ENCODE measurements at places on chromosomes 5 and 9.

GRCh38 chr5:168752416-168753190 lies 173.4 kb upstream of the PANK3 start:
- no peak for DNase-seq

GRCh38 chr9:99590840-99591239 lies 230.8 kb upstream of the NR4A3 start:
- no peak for DNase-seq

GRCh38 chr9:35962126-35962906 lies 4.4 kb upstream of the OR2S2 start:
- no peak for DNase-seq

DNA sequence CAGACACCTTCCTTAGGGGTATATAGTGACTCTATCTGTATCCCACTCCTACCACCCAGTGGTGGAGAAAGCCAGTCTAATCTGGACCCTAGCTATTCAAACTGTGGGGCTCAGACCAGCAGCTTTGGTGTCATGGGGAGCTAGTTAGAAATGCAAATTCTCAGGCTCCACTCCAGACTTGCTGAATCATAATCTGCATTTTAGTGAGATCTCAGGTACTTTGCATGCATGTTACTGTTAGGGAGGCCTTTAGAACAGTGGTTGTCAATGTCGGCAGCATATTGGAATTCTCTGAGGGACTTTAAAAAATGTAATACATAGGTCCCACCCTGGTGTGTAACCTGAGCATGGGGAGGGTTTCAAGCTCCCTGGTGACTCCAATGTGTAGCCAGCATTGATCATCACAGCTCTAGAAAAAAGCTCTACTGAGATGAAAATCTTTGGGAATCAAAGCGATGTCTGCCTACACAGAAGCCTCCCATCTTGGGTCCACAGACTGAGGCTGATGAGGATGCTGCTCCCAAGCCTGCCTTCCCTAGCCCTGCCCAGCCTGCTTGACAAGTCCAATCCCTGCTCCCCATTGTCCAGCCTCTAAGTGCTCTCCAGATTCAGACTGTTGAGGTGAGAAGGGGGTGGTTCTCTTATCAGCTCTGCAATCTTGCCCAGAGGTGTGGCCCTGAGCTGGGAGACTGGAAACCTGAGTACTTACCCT lies 11.9 kb upstream of the GM2A start:
- DNase-seq, result no peak

DNA sequence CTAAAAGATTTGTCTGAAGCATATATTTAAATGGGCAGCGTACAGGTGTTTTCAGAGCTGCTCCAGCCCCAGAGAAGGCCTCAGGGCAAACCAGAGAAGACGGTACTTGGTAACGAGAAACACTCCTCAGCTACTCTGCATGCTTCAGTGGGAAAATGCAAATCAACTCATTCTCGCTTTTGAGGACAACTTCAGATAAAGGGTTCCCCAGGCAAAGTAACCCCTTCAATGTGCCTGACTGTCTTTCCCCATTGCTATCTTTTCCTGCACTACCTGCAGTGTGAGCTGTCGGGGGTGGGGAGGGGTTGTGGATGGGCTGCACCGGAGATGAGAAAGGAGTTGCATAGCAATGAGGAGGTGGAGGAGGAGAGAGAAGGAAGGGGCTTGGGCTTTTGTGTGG lies 339.7 kb upstream of the CLINT1 start:
- no peak for DNase-seq

DNA sequence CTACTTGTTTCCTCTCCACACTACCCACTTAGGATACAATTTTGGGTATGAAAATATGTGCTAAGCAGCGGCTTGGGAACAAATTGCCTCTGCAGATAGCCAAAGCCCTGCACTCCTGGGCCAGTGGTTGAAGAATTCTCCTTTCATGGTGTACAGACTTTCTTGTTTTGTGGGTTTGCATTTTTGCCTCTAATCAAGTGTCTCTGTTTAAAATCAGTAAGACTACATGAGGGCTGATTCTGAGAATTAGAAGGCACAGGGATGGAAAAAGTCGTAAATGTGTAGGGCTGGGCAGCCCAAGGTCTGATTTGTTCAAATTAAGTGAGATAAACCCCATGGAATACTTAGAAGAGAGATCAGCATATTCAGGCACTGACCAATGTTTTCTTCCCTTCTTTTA lies 103.7 kb upstream of the CD180 start:
- DNase-seq, result no peak

GRCh38 chr9:12753931-12754330 lies 20.9 kb upstream of the LURAP1L start:
- no peak for DNase-seq

- no peak for DNase-seq
These were observed 121.5 kb downstream of the SV2C start for GRCh38 chr5:76204713-76205112.

GRCh38 chr5:145292278-145292677 lies 542.9 kb downstream of the PRELID2 start:
- no peak for DNase-seq

DNA sequence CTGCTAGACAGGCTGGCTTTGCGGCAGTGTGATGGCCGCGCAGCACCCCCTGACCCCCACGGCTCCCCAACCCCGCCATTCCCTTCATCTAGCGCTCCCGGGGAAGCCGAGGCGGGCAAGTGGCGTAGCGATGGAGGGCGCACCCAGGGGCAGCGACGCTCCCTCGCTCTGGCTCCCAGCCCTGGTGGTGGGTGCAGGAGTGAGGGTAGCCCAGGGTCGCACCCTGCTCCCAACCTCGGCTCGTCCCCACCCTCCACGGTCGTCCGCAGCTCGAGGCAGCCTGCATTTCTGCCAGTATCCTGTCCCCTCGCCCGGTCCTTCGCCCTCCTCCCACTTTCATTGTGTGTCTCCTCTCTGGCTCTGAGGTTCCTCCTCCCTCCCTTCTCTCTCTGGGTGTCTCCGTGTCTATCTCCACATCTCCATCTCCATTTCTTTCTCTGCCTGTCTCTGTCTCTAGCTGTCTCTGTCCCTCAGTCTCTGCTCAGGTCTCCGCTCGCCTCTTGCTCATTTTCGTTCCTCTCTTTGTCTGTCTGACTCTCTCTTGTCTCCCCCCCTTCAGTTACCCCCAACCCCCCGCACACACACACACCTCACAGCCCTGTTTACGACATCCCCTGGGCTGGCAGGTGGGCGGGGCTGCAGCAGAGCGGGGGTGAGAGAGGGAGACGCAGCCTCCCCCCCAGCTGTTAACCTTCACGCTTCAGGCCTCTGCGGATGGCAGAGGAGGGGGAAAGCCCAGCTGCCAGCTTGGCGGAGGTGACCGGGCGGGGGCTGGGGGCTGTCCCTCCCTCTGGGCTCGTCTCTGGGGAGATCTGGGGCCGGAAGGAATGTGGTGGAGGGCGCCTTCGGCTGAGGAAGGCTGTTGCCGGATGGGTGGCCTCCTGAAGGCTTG lies 48.7 kb upstream of the PSD2 start:
- peak; percentile 57 for DNase-seq

GRCh38 chr9:97710356-97711222 lies 13.4 kb upstream of the XPA start:
- DNase-seq, result no peak

GRCh38 chr5:157285310-157286035 lies 19.6 kb downstream of the CYFIP2 start:
- DNase-seq, result no peak

GRCh38 chr5:1760656-1761452 lies 38.8 kb downstream of the MRPL36 start:
- no peak for DNase-seq

DNA sequence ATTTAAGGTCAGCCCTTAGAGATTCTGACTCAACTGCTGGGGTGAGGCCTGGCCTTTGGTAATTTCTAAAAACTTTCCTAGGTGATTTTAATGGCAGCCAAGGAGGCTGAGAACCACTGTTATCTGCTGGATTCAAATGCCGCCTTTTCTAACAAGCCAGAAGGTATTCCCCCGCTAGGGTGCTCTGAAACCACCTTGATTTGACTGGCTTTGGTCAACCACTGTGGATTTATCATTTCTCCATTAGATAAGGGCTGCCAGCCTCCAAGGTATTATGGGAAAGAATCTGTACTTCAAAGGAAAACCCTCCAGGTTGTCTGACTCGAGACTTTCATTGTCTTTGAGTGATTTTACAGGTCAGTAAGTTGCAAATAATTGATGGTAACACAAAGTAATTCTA lies 4.3 kb downstream of the ANXA6 start:
- no peak for DNase-seq

DNA sequence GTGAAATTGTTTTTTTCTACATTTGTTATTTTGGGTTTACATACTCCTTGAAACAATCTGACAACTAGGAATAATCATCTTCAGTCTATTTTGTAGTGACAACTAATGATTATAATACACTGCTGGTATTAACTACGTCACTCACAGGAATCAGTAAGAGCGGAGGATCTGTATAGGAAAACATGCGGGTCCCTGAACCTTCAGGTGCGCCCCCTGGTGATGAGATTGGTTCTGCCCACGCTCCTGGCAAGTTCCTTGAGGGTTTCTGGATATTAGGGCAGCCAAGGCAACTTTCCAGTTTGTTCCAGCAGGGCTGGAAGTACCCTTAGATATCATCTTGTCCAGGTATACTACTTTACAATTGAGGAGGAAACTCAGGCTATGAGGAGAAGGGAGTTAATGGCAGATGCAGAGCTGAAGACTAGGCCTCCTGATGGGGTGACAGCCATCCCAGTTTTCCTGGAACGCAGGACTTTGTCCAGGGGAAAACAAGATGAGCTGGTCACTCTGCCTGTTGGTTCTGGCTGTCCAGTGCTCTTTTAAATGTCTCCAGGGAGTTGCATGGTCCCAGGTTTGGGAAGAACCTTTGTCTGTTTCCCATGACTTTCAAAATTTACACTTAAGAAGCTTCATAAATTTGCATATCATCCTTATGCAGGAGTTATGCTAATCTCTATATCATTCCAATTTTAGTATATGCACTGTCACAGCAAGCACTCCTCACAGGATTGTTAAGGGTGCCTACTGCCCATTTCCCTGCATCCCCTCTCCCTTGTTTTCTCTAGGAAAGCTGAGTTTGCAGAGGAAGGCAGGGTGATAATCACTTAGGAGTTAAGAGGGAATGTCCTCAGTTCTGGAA lies 14.9 kb upstream of the WNT8A start:
- peak; percentile 61 for DNase-seq

GRCh38 chr9:98860871-98861293 lies 53.4 kb downstream of the GALNT12 start:
- no peak for DNase-seq

DNA sequence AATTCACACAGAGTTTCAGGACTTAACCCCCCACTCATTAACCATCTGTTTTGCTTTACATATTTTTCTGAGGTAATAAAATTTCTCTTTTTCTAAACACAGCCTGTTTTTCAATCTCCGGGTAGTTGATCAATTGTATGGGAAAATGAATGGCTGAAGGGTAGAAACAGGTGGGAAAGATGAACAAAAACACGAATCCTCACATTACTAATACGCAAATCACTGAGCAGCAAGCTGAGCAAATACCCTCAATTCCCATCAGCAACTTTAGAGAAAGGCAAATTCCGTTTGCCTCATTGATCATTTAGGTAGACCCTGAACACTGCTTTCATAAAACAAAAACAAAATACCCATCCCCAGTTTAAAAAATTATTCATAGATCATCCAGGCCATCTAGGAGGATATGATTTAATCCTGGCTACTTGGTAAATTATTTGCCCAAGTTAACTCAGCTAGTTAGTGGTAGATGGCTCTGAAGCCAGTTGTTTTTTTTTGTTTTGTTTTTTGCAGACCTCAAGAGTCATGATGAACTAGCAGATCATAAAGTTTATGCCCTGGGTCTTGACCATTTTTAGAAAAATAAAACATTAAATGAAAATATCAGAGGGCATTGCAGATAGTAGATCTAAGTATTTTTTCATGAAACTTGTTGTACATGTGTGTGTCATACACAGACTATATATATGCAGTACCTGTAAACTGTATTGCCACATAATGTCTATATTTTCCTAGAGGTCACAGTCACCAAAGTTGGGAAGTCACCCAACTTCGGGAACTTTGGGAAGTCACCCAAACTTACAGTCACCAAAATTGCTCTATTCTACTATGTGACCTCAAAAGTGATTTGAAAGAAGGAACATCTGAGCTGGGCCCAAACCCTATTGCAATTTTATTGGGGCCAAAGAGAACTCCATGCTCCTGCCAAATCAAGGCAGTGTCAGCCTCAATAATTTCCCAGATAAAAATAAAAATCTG lies 1.6 kb upstream of the CD274 start:
- no peak for DNase-seq

DNA sequence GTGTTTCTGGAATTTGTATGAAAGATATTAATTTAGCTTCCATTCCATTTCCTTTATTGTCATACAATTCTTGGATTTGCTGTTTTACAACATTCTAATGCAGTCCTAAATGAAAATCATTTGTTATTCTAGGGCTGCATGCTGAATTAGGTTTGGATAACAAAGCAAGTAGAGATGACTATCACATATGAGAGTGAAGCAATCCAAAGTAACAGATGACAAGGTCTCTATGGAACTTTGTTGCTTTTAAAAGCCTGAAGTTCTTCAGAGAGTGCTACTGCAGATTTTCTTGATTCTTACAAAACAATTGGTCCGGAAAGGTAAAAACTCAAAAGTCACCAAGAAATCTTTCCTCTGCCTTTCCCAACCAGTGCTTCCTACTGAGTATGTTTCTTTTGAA lies 56.9 kb upstream of the VCAN start:
- DNase-seq, result no peak

DNA sequence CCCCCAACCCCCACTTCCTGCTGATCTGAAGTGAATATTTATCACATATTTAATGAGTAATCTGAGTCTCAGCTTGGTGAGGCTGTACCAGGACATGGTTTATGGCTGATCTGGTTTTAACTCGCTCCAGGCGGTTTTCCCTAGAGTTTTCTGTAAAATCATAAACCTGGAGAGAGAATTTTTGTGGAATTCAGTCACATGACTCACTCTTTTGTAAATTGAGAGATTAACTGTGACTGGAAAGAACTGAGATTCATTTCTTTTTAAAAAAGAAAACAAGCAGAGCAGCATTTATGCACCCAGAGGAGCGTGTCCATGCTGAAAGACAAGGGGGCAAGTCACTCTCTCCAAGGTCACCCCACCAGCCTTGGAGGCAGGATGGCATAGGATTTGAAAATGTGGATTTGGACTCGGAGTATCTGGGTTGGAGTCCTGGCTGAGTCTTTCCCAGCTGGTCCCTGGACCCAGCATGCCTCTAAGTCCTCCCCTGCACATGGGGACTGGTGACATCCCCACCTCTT lies 81.8 kb downstream of the ZNF618 start:
- DNase-seq, result no peak

- DNase-seq, result no peak
These were observed 339.6 kb upstream of the SGCD start for GRCh38 chr5:155987265-155987810.

DNA sequence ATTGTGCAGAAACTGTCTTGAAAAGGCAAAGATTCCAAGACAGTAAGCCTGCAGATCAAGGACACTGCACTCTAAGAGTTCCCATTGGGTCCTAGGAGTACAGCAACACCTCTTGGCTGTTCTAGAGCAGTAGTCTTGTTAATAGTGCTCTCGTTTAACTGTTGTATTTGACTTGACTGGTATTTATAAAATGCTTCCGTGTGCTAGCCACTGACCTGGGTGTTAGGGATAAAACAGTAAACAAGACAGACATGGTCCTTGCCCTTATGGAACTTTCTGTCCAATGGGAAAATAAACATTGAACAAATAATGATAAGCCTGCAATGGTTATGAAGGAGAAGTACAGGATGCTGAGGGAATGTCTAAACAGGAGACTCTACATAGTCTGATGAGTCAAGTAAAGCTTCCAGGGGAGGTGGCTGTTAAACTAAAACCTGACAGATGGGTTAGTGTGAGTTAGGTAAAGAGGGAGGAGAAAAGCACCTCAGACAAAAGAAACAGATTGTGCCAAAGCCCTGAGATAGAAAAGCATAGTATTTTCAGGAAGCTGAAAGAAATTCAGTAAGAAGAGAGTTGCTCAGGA lies 33.3 kb downstream of the TDRD7 start:
- no peak for DNase-seq

- no peak for DNase-seq
These were observed 6.2 kb downstream of the TUT7 start for GRCh38 chr9:86347991-86348390.

All from activated CD4-positive, alpha-beta T cell treated with anti-CD3 and anti-CD28 coated beads for 24 hours (primary cell).